ENCODE measurements at places on chromosomes 4 and X. TPM values are rescaled to one million over a fixed set of nuclear protein-coding genes. Genes with fewer than 3 reads are reported as not detected.

DNA sequence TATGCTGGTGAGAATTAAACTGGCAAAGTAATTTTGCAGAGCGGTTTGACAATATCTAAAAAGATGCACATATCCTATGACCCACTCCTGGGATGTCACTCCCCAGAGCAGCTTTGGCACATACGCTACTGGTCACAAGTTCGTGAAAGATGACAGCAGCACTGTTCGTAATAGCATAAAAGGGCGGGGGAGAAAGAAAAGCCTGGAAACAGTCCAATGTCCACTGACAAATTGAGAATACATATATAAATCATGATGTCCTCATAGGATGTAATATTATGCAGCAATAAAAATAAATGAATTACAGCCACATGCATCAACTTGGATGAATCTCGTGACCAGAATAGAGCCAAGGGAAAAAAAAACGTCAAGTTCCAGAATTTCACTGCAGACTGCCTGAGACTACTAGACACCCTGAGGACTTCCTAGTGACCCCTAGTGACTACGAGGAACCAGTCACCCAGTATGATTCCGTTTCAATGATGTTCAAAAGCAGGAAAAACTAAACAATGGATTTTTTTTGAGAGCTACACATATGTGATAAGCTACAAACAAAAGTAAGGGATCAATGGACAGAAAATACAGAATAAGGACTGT, 1.8 kb downstream of the PCSK1N start:
- DNase-seq, result no peak

- no peak for DNase-seq
Observed at GRCh38 chrX:108420481-108420880, 17.7 kb downstream of the COL4A6 start.

GRCh38 chrX:11789809-11790208, 31.8 kb downstream of the MSL3 start:
- no peak for DNase-seq

- peak; percentile 17 for DNase-seq
Observed at GRCh38 chr4:105709081-105709450, 482 bp downstream of the GSTCD start.

DNA sequence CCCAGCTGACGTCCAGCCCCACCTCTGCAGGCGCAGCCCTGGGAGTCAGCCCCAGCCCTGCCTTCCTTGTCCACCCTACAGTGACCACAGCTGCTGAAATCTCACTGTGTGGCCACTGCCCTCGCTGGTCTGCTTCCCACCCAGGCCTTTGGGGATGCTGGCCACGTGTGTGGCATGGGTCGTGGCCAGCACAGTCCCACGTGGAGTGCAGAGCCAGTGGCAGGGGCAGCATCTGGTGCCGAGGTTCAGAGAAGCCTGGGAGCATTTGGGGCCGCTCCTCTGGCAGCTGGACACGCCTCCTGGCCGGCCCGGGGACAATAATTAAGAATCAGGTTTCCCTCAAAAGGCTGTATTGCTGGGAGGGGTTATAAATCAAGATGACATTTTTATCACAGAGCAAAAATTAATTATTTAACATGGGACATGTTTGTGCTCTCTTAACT, 92.1 kb downstream of the HMX1 start:
- no peak for DNase-seq

DNA sequence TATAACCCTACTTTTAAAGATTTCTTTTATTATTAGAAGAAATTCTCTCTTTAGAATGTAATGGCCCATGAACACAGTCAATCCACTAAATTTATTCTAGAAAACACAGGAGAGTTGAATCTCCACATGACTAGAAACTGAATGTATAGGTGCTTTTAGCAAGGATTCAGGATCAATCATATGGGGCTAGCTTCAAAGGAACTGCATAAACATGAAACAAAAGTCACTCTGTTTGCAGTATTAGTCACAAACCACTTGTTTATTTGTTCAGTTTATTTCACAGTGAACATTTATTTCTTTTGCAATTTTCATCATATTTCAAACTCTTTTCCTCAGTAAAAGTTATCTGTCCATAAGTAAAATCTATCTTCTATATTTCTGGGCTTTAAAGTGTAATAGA, 1604.6 kb downstream of the PCDH18 start:
- peak; percentile 1 for DNase-seq

- no peak for DNase-seq
Observed at GRCh38 chr4:36494747-36495146, 213.3 kb downstream of the DTHD1 start.

DNA sequence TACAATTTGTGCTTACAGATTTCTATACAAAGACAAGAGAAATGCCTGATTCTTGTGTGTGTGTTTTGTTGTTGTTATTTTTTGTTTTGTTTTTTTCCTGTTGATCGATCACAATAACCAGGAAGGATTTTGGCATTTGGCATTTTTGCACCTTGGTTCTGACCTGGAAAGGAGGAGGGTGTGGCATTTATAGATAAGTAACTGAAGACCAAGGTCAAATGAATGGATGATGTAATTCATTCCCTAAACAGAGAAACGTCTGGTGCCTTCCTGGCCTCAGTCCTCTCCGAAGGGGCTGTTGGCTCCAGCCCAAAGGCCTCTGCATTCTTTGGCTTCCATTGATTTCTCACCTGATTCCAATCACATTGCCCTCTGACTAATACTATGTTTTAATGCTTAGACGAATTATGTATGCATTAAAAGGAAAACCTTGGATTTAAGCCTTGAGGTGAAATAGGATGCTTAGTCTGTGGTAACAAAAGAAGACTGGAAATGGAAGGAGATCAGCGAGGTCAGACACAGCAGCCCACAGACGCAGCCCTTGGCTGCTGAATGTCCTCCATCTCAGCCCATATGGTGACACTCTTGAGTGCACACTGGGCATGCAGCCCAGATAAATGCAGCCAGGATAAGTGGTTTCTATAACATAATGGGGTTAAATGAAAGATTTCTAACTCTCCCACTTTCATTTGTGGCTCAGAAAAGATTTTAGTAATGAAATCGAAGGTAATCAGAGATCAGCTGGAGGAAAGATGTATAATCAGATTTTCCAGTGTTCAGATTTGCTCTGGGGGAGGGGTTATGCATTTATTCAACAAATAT, 60.5 kb upstream of the TRIM2 start:
- peak; percentile 81 for DNase-seq

- peak; percentile 15 for DNase-seq
Observed at GRCh38 chrX:133958997-133959688, 26.3 kb downstream of the GPC3 start.

The MAP7D3 gene
- 19.0 TPM for total RNA-seq

The DRP2 gene
- 0.50 TPM for total RNA-seq

The TNIP3 gene
- 0.50 TPM for total RNA-seq

The SPINK2 gene
- not detected for total RNA-seq

The SYTL5 gene
- total RNA-seq, result 1.5 TPM

The EFHC2 gene
- 0.77 TPM for total RNA-seq

Measured in fibroblast of lung (primary cell).